ENCODE measurements at places on chromosomes 5 and 9.
A peak's percentile ranks its signal among the peaks of the same experiment; 100 is the strongest.

DNA sequence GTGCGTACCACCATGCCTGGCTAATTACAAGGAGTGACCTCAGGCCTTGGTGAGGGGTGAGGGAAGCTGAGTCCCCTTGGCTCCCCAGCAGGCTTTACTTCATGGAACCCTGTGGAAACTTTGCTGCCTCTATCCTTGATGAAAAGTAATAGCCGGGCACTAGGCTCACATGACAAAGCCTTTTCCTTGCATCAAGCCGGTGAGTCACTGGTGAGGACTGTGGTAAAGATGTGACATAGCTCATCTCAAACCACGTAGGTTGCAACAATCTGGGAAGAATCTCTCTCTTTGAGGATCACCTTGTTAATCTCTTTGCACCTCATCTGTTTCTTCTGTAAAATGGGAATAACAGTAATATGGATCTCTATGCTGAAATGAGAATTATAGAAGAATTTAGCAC, 116.3 kb upstream of the SLC25A48 start:
- DNase-seq, result no peak

DNA sequence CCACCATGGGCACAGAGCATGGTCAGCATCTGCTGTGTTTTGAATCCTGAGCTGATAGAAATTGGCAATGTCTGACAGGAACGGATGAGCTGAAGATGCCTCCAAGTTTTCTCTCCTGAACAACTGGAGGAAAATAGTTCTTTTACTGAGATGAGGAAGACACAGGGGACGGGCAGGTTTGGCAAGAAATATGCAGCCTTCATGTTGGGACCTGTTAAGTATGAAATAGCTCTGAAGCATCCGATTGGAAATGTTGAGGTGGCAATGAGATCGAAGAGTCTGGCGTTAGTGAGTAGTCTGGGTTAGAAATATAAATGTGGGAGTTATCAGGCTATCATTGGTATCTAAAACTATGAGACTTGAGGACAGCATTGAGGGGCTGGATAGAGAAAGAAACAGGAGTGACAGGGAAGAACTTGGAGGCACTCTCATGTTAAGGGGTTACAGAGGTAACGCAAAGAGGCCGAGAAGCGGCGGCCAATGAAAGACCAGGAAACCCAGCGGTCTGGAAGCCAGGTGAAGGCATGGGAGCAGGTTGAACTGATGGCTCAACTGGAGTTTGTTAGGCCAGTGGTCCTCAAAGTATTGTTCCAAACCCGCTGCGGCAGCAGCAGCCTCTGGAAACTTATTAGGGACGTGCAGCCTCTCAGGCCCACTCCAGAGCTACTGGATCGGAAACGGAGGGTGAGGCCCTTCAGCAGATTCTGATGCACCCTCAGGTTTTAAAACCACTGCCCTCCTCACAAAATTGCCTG, 1.0 kb upstream of the MAMDC2 start:
- DNase-seq, result no peak

GRCh38 chr9:109453210-109453842, 44.8 kb downstream of the PTPN3 start:
- DNase-seq, result no peak

DNA sequence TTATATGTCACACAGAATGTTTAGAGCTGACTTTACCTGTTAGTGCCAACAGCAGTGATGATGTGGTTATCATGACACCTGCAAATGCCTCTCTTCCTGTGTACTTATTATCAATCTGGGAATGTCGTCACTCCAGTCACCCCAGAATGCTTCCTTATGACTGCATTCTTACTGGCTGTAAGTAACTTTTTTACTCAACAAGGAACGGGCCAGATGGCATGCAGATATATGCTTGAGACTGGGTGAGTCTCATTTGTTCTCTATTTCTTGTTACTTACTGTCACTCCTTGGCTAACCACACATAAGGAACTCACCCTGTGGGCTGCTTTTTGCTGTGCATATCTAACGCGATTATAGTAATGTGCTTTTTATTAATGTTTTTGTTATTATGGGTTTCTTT, 385.5 kb upstream of the MEF2C start:
- no peak for DNase-seq

GRCh38 chr5:1874771-1875220, 7.9 kb downstream of the IRX4 start:
- peak; percentile 77 for DNase-seq

- DNase-seq, result no peak
Observed at GRCh38 chr9:13071921-13072320, 207.6 kb downstream of the MPDZ start.

DNA sequence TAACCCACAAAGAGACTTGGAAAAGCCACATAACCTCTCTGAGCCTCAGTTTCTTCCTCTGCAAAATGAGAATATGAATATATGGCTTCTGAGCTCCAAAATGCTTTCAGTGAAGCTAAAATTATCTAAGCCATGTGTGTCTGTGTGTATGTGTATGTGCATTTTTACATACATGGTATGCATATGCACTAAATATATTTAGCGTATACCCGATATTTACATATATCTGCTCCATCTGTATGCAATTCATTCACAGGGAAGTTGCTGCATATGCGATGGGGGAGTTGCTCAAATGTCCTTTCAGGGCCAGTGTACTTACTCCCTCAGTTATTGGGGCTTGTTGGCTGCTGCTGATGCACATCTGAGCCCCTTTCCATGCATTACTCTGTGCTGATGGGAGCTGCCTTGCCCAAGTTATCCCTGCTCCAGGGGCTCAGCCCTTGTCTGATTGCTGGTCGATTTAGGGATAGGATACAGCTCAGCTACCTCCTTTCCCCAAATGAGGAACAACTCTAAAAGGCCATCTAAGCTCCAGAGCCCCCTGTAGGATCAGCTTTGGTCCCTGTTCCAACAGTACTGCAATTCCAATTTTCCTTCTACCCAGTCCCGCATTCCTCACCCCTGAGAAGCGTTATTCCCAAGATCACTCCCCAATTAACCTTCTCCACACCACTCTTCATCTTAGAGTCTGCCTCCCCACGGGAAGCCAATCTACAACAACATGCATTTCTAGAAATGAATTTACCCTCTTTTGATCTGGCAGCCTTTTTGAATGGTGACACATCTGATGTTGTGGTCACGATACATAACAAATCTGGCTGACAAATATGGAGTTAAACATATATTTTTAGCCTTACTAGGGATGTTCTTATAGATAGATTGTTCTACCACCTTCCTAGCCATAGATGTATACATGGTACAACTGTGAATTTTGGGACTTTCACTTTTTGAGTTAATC, 15.9 kb downstream of the RHOBTB3 start:
- DNase-seq, result no peak

GRCh38 chr9:265209-265870, 50.7 kb downstream of the DOCK8 start:
- DNase-seq, result no peak

DNA sequence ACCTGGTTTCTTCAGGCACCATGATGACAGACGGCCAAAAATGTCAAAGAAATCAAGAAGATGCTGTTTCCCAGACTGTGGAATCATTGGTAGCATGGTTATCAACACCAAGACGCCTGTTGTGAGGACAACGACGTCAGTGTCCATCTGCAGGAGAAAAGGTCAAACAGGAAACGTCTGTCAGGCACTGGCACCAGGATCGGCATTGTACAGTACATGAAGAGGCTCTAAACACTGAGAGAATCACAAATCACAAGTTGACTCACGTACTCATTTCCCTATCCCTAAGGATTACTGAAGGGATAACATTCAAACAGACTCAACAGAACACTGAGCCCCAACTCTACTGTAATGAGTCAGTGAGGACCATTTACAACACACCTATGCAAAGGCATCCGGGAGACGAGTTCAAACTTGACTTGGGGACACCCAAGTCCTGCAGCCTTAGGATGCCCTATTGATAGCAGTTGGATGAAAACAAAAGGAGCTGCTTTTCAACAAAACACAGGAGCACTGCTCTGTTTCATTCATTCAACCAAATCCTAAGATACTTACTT, 21.0 kb downstream of the TSC1 start:
- no peak for DNase-seq

DNA sequence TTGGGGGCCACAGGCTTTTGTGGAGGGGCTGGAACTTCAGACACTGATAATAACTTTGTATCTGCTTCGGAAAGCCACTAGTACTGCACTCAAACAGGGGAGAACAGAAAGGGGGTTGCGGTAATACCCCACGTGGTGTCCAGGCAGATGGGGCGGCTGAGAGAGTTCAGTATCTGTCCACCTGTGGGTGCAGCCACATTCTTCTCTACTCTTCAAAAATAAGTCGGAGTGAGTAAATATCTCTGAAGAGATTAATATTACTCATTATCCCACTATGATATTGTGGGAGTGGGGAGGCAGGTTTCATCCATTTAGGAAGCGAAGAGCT, 102.1 kb upstream of the SSBP2 start:
- peak; percentile 79 for DNase-seq

GRCh38 chr5:90366948-90367347, 42.6 kb downstream of the CETN3 start:
- DNase-seq, result no peak
